KBM-7 (cell line): ENCODE measurements at places on chromosomes 7 and 10.

GRCh38 chr7:119783799-119784198 lies 489.2 kb upstream of the KCND2 start:
- no peak for DNase-seq

GRCh38 chr7:132518102-132518838 lies 58.0 kb downstream of the PLXNA4 start:
- peak; percentile 39 for DNase-seq

DNA sequence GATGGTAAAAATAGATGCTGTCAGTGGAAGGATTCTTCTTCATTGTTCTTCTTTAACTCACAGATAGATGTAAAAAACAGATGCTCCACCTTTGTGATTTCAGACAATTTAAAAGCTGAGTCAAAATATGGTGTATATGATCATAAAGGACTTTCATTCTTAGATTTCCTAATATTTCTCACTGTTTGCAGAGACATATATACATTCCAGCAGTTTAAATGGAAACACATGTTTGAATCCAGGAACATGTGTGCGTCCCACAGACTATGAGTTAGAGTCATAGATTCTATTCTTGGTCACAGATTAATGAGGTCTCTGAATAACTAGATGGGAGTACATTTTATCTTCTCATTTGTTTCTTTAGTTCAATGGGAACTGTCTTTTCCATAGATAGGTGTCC lies 109.6 kb downstream of the BICC1 start:
- DNase-seq, result no peak

DNA sequence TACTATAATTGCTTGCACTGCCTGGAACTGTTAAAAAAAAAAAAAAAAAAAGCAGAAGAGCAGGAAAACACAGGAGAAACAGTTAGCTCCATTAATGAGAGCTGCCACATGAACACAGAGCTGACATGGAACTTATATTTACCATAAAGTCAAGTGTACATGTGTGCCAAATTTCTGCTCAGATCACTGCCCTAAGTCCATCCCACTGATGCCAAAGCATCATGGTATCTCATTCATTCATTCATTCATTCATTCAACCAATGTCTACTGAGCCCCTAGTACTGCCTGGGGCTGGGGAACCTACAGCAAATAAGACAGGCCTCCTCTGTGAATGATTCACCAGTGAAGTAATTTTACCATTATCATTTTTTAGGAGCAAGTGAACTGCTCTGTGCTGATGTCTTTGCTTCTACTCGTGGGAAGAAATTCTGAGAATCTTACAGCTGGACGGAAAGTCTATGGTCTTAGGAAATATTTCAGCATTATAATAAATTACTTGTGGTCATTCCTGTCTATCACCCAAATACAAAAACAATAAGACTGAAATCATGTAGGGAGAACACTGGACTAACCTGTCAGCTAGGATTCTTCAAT lies 58.8 kb upstream of the ABLIM1 start:
- no peak for DNase-seq

- DNase-seq, result no peak
Measured at GRCh38 chr10:89165923-89166322, 41.2 kb downstream of the CH25H start.

DNA sequence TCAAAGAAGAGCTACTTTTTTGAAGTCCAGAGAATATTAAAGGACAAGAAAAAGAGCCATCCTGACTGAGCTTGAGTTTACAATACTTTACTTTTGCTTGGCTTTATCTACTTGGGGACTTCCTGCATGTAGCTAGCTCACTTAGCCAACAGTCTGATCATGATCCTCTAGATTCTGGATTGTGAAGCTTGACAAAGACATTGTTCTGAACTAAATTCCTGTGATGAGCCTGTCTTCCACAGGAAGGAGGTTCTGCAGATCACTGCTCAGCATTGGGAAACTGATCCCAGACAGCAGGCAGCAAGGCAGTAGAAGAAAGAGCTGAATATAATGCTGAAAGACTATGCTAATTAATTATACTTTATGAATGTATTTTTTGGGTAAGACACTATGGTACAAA lies 296.4 kb downstream of the DGKB start:
- no peak for DNase-seq

DNA sequence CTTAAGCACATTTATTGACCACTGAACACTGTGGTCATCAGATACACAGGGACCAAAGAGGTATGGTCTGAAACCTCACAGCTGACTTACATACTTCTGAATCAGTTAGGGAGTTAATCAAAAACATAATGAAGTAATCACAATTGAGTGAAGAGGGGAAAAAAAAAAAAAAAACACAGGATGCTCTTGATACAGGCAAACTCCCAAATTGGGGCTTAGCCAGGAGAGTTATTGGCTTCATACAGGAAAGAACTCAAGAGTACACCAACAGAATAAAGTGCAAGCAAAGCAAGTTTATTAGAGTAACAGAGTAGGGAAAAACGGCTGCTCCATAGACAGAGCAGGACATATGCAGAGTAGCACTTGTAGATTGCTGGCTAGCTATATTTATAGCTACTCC lies 917.0 kb downstream of the CNTNAP2 start:
- no peak for DNase-seq

- no peak for DNase-seq
Measured at GRCh38 chr10:95860166-95860940, 47.4 kb upstream of the CC2D2B start.

DNA sequence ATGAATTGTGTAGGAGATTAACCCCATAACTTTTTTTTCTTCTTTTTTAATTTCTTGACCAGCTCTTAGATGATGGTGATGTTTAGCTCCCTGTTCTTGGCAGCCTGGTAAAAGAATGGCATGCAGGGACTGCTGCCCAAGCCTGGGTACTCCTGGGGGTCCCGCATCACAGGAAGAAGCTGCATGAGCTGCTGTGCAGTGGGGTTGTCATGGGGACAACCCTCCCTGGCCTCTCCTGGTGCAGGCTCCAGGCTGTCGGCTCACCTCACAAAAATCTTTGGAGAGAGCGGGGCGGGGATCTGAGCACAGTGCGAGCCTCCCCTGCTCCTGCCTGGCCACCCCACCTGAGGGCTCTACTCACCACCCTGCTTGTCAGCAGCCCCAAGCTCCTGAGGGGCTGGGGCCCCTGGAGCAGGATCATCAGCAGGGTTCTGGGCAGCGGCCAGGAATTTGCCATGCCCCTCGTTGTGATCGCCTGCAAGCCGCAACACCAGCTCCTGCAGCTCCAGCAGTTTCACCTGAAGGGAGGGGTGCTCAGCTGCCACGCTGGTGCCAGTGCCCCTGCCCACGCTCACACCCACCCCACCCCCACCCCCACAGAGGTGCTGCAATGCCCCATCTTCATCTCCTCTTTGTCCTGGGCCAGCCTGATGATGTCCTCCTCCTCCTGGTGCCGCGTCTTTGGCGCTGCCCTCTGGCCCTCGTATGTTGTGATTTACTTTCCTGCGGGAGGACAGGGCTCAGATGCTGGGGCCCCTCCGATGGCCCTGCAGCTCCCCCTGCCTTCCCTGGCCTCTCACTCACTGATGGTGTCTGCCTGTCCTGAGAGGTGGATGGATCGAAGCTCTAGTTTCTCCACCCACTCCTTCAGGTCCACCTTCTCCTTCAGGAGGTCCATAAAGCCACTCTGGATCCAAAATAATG lies 15.5 kb upstream of the MTPAP start:
- DNase-seq, result no peak

DNA sequence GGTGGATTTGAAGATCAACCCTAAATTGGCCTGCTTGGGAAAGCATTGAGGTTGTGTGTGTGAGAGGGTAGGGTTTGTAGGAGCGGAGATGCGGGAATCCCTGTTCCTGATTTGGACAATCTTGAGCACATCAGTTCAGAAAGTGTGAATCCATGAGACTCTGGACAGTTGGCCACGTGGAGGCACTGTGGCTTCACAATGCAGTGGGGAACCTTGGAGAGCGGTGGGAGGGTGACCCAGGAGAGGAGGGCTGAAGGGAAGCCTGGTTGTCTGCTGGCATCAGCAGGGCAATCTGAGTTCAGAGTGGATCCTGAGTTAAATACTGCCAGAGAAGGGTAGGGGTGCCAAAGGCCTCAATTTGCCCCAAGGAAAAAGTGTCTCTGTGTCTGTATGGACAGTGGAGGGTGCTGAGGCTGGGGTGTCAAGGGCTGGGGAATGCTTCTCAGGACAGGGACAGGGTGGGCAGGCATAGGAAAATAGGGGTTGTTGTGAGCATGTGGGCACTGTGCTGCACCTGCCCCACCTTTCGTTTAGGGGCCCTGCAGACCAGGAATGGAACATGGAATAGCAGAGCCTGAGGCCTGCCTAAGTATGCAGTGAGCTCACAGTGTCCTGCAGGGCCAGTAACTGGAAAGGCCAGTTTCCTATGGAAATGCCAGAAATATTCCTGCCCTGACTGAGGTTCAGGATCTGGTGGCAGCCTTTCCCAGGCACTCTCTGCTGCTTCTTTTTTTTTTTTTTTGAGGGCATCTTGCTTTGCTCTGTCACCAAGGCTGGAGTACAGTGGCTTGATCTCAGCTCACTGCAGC lies 162.9 kb upstream of the PRSS58 start:
- DNase-seq, result peak; percentile 43

DNA sequence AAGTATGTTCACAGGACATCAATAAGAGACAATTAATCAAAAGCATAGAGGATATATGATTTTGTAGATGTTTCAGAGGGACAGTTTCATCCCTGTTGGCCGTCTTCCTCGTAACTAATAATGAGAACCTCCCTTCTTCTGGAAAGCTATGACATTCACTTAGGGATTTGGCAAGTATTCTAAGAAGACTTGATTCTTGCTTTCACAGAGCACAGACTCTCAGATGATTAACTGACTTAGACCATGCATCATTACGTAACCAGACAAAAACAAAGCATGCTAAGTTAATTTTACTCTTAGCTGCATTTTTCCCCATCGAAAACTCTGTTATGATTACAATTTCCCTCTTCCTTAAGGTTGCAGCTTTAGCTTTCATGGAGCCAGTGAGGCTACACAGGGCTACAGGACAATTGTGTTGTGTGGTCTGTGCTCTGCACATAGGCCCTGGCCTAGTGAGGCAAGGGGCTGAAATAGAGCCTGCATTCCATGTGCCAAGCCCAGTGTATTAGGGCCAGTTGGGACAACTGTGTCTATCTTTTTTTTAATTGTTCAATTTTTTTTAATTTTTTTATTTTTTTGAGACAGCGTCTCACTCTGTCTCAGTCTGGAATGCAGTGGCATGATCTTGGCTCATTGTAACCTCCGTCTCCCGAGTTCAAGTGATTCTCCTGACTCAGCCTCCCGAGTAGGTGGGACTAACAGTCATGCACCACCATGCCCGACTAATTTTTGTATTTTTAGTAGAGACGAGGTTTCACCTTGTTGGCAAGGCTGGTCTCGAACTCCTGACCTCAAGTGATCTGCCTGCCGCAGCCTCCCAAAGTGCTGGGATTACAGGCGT lies 105.3 kb downstream of the PLXDC2 start:
- no peak for DNase-seq

GRCh38 chr10:131694781-131695495 lies 205.9 kb upstream of the PPP2R2D start:
- no peak for DNase-seq

DNA sequence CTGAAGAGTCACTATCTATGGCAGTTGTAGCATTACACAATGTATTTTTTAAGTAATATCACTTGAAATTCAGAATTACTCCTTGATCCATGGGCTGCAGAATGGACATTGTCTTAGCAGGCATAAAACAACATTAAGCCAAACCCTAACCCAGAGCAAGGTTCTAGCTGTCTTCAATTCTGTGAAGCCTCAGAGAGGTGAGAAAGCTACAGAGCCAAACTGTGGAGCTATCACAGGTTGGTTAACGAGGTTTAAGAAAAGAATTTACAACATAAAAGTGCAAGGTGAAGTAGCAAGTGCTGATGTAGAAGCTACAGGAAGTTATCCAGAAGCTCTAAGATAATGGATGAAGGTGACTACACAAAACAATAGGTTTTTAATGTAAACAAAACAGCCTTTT lies 582.7 kb upstream of the POT1 start:
- no peak for DNase-seq

DNA sequence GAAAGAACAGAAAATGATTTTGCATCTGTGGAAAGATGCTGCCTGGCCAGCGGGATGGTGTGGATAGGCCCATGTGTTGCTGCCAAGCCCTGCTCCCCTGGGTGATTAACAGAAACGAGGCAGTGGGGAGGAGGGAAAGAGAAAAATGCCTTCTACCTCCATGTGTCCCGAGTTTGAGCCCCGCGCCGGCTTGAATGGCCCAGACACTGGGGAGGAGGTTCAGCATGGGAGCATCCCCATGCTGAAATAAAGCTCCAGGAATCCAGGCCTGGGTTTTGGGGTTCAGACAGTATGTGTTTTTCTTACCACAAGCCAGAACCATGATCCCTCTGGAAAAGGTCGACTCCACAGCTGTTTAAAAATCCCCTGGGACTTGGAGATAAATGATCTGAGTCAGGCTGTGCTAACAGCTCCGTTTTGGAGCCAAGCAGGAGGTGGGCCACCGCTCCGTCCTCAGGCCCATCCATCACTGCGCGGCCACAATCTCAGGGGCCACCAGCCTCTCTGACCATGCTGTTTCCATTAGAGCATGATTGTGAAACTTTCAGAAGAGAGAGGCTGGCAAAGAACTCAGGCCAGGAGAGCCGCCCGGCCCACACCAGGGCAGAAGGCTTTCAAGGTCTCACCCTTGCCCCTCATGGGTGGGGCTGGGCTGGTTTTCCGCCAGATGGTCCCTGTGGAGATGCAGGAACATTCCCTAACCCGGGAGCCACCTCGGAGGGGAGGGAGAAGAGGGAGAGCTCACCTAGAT lies 299.7 kb downstream of the ZEB1 start:
- DNase-seq, result no peak

DNA sequence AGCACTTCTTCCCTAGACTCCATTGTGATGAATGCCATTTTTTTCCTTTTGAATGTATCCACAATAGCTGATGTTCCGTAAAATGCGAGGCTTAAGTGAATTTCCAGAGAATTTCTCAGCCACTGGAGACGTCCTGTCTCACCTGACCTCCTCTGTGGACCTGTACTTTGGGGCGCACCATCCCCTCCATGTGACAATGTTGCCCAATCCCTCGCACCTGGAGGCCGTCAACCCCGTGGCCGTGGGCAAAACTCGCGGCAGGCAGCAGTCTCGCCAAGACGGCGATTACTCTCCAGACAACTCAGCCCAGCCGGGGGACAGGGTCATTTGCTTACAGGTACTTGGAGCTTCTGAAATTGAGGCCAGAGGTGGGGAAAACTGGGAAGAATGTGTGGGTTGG lies 20.2 kb downstream of the DHTKD1 start:
- DNase-seq, result no peak

- no peak for DNase-seq
Measured at GRCh38 chr7:13036256-13036780, 348.9 kb downstream of the ARL4A start.
